ENCODE measurements at places on chromosomes 4 and X.

GRCh38 chr4:39181520-39181904 is 817 bp upstream of the WDR19 start:
- no peak for DNase-seq

DNA sequence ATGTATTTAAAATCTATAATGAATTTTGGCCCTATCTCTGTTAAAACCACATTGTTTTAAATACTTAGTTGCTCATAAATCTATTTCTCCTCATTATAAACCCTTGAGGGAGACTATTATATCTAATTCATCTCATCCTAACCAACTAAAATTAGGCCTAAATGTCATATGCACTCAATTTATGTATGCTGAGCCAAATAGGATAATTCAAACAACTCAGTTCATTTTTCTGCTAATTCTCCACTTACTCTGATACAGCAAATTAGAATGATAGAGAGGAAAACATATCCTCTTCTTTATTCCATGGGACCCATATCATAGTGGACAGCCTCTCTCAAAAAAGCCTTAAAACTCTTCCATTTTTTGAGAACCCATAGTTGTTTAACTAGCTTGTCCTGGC is 80.3 kb upstream of the TET2 start:
- no peak for DNase-seq

DNA sequence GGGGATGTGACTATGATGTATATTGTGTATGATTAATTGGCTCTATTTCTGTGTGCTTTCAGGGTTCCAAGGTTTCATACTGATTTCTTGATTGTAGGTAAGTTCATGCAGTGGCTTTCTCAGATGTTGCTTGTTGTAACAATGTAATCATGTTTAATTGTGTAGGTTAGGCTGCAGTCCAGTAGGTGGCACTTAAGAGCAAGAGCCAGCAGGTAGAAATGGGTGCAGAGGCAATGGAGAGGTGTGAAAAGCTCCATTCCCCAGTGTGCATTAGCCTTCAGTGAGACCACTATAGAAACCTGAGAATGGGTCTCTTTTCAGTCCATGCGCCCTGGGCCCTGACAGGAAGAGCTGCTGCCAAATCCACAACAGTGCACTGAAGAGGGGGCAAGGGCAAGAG is 28.2 kb downstream of the DCAF12L2 start:
- no peak for DNase-seq

- no peak for DNase-seq
These were observed 20.1 kb downstream of the ETNPPL start for GRCh38 chr4:108742451-108743420.

- no peak for DNase-seq
These were observed 218.7 kb downstream of the NWD2 start for GRCh38 chr4:37463033-37463856.

DNA sequence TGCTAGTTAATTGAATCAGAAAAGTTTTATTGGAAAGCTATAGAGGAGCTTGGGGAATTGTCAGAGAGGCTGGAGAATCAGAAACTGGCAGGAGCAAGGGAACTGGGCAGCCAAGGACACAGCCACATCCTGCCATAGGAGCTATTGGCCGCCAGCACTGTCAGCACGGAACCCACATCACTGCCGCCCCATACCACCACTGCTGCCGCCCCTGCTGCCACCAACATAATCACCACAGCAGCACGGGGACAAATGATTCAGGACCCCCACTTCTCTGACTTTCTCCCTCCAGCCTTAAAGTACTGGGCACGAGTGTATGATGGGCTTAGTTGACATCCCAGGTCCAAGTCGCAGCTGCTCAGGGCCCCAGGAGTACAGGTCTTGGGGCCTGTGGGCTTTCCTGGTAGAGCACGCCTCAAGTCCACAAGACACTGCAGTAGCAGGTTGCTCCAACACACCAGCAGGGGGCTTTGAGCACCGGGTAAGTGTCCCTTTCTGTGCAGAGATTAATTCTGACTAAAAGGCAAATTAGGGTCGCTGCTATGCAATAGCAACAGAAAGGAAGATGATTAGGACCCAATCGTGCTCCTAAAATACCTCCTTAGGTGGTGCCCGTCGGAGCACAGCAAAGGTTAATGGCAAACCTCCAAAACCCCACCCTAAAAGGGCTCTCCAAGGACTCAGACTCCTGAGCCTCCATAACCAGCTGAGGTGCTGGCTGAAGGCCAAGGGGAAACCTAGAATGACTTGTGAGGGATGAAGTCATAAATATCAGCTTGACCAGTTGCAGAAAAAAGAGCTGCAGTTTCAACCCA is 6.9 kb downstream of the PJA1 start:
- DNase-seq: no peak

GRCh38 chr4:22712105-22712504 is 19.4 kb downstream of the GBA3 start:
- DNase-seq: no peak

DNA sequence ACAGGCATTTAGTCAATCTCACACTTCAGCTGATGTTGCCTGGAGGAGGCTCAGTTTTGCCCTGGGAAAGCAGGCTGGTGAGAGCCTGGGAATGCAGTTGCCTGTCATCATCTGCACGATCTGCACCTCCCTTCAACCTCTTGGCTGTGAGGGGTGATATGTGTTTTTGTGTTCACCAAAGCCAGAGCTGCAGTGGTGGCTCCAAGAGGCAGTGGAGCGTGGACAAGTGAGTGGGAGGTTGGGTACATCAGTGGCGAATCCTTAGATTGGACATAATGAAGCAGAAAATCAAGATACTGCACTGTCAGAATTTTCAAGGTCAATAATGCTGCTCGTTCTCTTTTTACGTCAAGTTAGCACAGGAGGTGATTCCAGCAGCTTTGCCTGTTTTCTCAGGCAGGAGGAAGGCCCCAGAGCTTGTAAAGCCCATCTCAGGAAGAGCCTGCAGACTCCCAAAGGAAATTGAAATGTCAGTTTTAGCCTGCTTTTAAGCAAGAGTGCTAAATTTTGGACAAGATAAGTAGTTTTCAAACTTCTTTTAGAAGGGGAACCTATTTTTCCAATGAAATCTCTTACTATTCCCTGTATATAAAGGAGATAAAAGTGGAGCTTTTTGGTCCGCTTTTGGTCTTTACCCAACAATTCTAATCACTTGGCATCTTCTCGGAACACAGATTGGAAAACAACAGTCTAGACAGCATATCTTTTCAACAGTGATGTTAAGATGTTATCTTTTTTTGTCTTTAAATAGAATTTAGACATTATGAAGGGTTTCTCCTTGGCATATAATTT is 92.8 kb downstream of the FRAS1 start:
- DNase-seq: no peak

GRCh38 chrX:112279940-112280339 is 197.4 kb upstream of the TRPC5 start:
- no peak for DNase-seq

DNA sequence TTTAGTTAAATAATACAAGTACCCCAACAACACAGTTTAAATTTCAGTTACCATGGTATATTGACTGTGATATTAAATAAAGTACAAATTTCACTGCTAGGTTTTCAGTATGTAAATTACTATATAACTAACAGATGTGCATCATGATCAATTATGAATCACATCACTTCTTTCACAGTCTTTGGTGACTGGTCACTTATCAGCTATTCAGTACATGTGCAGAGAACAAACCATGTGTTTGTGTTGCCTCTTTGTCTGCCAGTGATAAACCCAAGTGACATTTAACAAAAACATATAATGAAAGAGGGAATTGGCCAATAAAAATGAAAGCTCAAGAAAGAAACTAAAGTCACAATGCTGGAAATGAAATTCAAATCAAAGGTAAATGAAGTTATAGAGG is 249.3 kb downstream of the CHIC1 start:
- no peak for DNase-seq

GRCh38 chr4:48720459-48720858 is 59.6 kb downstream of the FRYL start:
- DNase-seq: no peak

GRCh38 chr4:52841682-52842456 is 20.2 kb upstream of the RASL11B start:
- no peak for DNase-seq

DNA sequence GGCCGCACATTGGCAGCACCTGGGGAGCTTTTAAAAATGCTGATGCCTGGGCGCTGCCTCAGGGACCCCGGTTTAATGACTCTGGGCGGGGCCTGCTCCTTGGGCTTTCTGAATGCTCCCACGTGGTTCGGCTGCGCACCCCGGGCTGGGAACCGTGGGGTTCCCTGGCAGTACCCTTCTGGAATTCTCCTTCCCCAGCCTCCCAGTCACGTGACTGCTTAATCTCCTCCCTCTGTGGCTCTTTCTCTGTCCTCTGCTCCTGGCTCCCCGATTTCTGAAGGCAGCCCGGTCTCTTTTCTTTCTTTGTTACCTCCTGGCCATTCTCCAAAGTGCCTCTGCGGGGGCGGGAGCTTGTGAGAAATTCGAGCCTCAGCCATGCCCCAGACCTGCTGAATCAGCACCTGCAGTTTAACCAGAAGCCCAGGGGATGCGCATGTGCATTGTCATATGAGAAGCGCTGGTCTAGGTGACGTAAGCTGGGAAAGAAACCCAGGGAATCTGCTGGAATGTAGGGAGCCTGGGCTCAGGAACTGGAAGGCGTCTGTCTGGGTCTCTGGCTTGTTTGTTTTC is 16.6 kb downstream of the CLCN4 start:
- no peak for DNase-seq

- DNase-seq: no peak
These were observed 134.9 kb downstream of the SLC4A4 start for GRCh38 chr4:71473541-71474240.

- no peak for DNase-seq
These were observed 12.5 kb downstream of the SEC24D start for GRCh38 chr4:118823471-118823870.

DNA sequence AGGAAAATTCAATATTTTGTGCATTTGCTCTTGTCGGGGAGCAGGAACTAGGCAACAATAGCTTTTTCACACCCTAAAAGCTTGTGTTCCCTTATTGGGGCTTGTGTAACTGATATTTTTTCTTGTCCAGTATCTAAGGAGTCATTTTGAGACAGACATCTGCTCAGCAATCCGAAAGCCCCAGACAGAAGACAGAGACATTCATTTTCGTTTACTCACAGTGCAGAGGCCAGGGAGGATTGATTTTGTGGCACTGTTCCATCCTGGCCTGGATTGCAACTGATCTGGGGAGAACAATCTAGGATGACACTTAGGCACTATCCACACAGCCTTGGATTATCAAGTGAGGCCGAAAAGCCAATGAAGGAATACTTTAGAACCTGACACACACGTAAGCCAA is 27.4 kb upstream of the PLAC1 start:
- DNase-seq: no peak

DNA sequence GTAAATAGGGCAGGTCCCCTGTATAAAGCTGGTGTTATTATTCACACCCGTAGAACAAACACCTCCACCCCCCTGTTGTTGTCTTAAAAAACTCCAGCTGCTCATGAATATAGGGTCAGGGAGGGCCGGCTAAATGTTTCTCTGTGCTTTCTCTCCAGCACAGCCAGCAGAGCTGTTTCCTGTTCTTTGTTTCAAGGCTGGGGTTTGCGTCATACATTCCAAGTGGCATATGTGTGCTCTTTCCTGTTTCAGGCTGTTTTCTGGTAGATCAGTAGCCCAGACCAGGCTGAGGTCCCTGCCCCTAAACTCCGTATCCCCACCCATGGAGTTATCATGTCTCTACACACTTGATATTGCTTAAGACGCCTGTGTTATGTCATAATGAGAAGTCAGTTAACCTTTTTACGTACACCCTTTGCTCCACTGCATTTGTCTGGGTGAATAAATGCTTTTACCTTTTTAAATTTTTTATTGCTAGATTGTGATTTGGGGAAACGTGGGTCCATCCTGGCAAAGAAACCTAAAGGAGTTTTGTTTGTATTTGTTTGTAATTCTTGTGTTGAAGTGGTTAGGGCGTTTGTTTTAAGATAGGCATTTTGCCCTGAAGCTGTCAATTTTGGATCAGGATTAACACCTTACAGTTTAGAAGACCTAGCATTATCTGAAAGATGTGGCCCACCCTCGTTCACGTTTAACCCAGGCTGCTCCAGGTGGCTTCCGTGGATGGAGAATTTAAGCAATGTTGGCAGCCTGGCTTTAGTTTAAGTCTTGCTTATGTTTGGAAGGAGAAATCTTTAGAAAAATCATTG is 3.3 kb downstream of the KLF3 start:
- DNase-seq: peak; percentile 39

DNA sequence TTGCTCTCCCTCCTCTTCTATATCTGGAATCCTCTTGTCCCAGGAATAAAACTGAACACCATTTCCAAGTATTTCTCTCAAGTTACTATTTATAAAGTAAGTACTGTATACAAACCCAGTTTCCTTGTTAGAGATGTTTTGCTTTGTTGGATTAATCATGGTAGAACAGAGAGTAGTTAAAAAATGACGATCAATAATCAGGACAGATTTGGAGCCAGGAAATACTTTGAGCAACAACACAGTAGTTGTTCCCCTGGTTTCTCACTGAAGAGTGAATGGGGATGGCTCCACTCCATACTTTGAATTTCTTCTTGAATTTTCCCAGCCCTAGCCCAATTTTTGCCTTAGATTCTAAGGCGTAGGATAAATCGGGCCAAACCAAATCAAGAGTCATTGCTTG is 21.4 kb downstream of the MGST2 start:
- DNase-seq: no peak

Measured in activated T-helper 1 cell treated with Interleukin-2 at 50 U/mL for 16 hours (primary cell).